ENCODE measurements at places on chromosomes 2 and 18.

GRCh38 chr2:46118656-46119371 is 178.4 kb upstream of the EPAS1 start:
- no peak for DNase-seq

- DNase-seq, result no peak
Observed at GRCh38 chr2:188601391-188601790, 309.7 kb downstream of the GULP1 start.

DNA sequence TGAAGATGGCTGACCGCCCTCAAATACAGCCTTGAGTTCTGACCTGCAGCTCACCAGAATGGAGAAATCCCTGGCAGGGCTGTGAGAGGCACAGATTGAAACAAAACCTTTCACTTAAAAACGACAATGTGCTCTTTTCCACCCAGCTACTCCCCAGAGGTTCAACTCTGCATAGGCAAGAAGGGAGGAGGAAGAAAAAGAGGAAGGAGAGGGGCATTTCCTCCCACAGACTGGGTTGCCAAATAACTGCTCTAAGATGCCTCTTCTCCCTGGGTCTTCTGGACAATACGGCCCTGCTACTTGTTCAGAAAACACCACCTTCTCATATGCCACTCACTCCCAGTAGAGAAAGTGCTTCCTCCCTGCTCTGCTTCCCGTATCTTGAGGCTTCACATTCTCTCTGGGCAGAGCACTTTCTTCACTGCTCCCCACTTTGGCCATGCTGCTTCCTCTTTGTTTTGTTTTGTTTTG is 136.4 kb upstream of the SLC1A4 start:
- DNase-seq, result no peak

- DNase-seq, result no peak
Observed at GRCh38 chr2:134782792-134783191, 55.6 kb upstream of the ACMSD start.

- DNase-seq, result no peak
Observed at GRCh38 chr2:177172034-177172880, 40.3 kb upstream of the HNRNPA3 start.

GRCh38 chr18:37672932-37673595 is 107.5 kb upstream of the CELF4 start:
- DNase-seq, result no peak

DNA sequence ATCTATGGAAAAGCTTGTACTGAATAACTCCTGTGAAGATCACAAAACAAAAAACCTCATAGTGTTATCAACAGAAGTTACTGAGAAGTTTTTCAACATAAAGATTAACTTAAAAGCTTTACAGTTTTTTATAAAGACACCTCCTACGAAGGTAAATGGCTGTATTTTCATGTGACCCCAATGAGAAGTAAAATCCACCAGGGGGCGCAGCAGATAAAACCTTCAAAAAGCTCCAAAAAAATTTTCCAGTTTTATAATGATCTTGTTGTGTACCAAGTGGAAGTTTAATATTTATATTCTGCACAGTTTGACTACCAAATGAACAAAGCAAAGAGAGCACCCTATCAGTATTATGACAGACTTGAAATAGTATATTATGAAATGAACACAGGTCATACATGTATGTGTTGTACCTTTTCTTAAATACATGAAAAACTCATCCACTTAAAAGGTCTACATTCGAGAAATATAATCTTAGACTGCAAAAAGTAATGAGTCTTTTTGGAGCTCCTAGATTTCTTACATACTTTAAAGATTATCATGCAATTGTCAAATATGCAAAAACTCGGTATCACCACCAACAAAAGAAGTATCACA is 38.5 kb downstream of the PNO1 start:
- peak; percentile 53 for DNase-seq

- no peak for DNase-seq
Observed at GRCh38 chr2:177193240-177193639, 19.4 kb upstream of the HNRNPA3 start.

GRCh38 chr2:60577682-60578283 is 24.3 kb upstream of the BCL11A start:
- no peak for DNase-seq

DNA sequence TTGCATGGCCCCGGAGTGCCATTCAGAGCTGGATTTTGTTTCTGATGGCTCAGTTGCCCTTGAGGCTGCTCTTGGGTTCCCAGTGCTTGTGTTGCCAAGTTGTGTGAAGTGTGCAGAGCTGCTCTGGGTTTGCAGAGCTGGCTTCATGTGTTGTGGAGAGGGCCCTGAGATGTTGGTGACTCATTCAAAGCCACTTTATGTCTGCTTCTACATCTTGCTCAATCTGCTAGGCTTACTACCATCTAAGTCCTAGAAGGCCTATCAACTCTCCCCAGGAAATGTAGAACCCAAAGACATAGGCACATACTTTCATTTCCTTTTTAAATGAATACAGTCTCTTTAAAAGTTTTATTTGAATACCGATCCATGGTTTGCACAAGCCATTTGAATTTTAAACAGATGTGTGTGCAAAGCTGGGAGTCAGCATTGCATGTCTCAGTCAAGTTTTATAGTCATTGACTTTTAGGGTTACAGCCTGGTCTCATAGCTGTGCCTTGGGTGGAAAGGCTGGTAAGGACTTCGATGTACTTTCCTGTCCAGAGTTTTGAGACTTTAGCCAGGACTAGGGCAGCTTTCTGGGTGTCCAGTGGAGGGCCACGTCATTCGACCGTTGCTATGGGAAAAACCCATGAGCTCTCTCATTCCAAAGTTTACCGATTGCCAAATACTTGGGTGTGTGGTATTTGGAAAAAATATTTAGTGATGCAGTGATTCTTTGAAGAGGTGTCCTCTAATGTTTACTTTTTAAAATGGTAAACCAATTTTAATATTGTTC is 105.0 kb downstream of the LTBP1 start:
- DNase-seq, result no peak

DNA sequence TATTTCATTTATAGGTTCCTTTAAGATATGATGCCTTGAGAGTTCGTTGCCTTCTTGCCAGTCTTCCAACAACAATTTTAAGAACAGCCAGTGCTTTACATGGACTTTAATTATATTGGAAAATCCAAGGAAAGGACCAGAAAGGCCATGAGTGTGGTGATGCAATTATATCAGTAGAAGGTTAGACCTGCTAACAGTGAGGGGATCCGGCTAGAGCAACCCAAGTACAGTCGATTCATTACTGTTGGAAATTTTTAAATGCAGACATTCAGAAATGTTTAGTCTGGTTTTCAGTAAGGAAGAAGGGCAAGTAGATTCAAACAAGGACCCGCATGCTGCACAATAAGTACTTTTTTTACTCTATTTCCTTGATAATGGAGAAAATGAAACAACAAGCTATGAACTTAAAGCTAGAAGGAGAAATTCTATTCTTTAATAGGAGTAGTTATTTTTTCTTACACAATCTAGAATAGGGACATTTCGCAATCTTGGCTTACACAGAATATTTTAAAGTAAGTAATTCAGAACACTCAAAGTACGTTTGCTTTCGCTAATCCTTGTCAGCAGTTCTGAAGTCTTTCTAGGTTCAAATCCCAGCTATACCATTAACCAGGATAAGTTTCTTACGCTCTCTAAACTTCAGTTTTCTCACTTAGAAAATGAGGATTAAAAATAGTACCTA is 405.5 kb downstream of the MEIS1 start:
- DNase-seq, result no peak

- no peak for DNase-seq
Observed at GRCh38 chr2:238082151-238082550, 18.0 kb upstream of the ESPNL start.

- no peak for DNase-seq
Observed at GRCh38 chr18:8758466-8758865, 53.1 kb downstream of the MTCL1 start.

DNA sequence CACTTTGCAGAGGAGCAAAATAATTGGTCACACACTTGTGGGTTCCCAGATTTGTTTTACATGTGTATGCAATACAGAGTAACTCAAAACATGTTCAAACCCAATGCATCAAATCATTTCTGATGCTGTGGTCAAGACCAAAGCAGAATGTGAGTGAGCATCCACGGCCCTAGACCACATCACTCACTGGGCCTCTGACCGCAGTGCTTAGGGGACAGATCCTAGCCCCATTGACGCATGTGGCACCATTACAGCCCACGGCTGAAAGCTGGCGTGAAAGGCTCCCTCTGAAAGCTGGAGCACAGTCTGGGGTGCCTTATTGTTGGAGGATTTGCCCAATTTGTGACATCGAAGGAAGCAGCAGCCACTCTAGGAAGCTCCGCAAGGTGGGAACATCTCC is 498.8 kb upstream of the TCF4 start:
- DNase-seq, result no peak

GRCh38 chr18:13725566-13726231 is 659 bp downstream of the FAM210A start:
- no peak for DNase-seq

GRCh38 chr18:55407191-55407590 is 180.8 kb downstream of the TCF4 start:
- DNase-seq, result no peak

- DNase-seq, result no peak
Observed at GRCh38 chr2:38737925-38738324, 13.2 kb downstream of the SRSF7 start.

GRCh38 chr2:164146441-164146840 is 410.6 kb upstream of the FIGN start:
- no peak for DNase-seq

GRCh38 chr18:30814446-30814845 is 228.1 kb downstream of the DSC3 start:
- no peak for DNase-seq

- DNase-seq, result peak; percentile 82
Observed at GRCh38 chr2:230824406-230824978, 40.2 kb upstream of the ITM2C start.

DNA sequence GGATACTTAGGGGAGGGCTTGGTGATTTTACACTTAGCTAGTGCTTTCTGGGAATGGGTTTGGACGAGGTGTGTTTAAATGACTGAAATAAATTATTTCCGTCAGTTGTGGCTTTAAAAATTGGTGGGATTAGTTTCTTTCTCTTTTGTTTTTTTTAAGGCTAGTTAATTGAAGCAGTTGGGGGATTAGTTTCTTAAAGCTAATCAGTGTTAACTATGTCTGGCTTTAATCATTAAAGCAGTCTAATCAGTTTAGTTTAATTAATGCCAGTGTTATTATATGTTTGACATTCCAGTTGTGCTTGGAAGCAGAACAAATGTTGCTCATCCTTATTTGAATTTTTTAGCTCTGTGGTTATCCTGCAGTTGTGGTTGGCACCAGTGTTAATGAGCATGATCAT is 10.2 kb downstream of the MTA3 start:
- DNase-seq, result no peak

DNA sequence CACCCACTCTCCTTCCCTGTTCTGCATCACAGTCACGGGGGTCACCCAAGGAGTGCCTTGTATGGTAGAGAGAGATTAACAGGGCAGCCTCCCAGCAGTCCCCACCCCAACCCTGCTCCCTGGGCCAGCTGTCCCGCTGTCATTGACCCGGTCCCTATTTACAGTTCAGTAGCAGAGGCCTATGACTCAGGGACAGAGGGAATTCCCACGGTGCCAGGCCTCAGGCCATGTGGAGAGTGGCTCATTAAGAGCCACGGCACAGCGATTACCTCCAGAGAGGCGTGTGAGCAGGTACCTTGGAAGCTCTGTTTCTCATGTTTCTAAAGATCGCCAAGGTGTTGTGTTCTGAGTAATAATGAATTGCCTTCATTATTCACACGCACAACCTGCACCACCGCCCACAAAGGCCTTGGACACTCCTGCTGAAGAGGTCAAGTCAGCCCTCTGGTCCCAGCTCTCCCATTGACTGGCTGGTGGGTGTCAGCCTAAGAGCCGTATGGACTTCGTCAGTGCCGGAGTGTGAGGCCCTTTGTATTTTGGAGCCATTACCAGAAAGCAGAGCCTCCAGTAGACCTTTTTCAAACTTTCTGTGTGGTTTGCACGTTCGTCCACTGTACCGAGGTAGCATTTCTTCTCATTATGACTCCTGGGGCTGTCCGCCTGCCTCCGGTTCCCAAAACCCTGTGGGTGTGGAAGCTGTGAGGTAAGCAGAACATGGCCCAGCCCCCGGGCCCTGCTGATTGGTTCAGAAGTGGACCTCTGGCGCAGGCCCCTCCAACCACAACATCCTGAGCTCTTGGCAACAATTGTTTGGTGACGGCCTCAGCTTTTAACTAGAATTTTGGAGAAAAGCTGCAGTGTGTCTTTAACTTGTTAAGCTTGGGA is 47.0 kb downstream of the SERTAD2 start:
- DNase-seq, result peak; percentile 52

DNA sequence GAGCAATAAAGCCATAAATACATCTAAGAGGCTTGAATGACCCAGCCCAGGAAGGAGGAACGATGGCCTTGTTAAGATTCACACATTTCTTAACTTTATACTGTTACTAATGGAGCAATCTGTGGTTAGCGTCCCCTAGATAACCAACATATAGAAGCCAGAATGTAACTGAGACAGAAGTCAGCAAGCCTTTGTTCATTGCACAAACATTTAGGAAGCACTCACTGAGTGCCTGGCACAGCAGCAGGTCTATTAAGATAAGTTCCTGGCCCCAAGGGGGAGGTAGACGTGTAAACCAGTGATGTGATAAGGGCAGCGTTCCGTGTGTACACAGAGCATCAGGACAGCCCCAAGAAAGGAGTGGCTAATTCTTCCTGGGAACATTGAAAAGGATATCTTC is 63.6 kb upstream of the ATL2 start:
- DNase-seq, result no peak

DNA sequence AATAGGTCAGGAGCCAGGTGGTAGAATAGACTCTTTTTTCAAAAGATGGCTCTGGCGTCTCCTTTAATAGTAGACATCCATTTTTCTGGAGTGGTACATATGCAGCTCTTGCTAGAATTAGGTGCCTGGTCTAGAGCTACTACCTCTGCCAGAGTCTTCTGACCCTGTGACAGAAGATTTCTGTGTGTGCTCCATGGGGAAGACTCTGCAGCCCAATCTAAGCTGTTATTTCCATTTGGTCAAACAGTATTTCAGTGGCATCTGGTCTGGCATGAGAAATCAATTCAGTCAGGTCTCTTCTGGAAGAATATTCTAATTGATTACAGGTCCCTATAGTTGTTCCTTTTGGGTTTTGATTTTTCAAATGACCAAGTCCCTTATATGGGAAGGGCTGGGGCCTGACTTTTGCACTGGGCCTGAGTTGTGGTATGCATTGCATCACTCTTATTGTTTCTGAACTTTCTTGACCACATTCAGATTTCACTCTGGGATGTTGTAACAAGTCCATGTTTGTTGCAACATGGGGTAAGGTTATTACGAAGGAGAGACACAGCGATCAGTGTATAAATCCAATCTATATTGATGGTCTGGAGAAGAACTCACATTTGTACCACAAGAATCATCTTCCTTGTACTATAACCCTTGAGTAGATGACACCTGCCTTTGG is 12.1 kb downstream of the MXD1 start:
- DNase-seq, result no peak

GRCh38 chr18:72147830-72148229 is 396.3 kb downstream of the CBLN2 start:
- no peak for DNase-seq

DNA sequence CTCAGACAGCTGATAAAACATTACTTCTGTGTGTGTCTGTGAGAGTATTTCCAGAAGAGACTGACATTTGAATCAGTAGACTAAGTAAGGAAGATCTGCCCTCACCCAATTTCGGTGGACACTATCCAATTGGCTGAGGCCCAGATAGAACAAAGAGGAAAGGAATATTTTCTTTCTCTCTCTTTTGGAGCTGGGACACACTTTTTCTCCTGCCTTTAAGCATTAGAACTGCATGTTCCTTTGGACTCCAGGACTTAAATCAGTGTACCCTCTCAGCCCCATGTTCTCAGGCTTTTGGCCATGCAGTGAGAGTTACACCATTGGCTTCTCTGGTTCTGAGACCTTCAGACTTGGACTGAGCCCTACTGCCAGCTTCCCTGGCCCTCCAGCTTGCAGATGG is 3.3 kb upstream of the SRBD1 start:
- no peak for DNase-seq

Measured in T-helper 2 cell (primary cell).